ENCODE measurements at places on chromosomes 16 and 17. TPM values are rescaled to one million over a fixed set of nuclear protein-coding genes. Genes with fewer than 3 reads are reported as not detected.

Gene SHBG
- total RNA-seq, result not detected

Gene IL21R
- under 0.01 TPM for total RNA-seq

GRCh38 chr16:72927199-72928089, 120.5 kb downstream of the ZFHX3 start:
- DNase-seq, result peak; percentile 92

DNA sequence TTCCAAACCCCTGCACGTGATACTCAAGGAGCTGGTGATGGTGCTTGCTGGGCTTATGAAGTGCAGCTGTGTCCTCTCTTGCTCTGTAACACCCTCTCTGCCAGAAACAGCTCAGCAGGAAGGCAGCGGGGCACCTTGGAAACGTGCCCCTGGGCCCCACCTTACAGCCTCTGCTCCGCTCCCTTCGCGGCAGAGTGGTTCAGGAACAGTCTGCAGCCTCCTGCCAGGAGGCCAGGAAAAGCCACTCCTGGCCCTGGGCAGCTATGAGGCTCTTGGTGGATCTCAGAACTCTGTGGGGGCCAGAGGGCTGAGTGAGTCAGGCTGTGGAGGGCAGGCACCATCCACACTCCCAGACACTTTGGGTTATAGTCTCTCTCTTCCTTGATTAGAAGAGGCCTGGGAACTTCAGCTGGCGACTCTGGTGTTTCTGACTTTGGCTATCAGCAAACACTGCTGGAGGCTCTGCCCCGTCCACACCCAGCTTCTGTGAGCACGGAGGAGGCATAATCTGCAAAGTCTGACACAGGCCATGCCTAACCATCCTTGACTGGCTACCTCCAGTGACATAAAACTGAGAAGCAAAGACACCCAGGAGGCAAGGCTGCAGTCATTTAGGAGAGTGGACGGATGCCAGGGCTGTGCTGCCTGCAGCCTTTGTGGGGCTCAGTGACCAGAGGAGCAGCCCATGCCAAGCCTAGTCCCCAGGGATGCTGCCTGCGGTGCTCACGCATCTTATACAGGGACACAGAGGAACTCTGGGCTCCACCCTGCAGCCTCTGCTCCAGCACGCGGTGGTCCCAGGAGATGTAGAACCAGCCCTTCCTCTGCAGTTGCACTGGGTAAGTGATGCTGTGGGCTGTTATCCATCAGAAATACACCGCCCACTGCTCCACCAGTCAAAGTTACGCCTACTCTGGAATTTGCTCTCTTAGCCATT, 65.3 kb downstream of the METRNL start:
- DNase-seq, result no peak

Gene ENKD1
- total RNA-seq, result 22.8 TPM

GRCh38 chr16:56600398-56600999, 7.9 kb upstream of the MT2A start:
- DNase-seq, result peak; percentile 30

Gene ADAD2
- 0.35 TPM for total RNA-seq

GRCh38 chr16:29903590-29903989, 3.3 kb downstream of the ASPHD1 start:
- DNase-seq, result no peak

Gene GSDMA
- not detected for total RNA-seq

DNA sequence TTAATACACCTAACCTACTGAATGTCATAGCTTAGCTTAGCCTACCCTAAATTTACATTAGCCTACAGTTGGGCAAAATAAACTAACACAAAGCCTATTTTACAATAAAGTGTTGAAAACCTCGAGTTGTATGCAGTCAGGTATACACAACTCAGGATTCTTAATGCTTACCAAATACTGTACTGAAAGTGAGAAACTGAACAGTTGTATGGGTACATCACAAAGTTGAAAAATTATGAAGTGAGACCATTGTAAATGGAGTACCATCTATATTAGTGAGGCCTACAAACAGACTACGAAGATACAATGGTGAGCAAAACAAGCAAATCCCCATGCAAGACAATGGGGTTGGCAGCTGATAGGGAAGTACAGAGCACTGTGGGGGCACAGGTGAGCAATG, 79.7 kb downstream of the VAT1L start:
- DNase-seq, result no peak

GRCh38 chr16:81740169-81740568, 38.9 kb upstream of the PLCG2 start:
- no peak for DNase-seq

Gene PLEKHH3
- total RNA-seq, result 14.2 TPM

DNA sequence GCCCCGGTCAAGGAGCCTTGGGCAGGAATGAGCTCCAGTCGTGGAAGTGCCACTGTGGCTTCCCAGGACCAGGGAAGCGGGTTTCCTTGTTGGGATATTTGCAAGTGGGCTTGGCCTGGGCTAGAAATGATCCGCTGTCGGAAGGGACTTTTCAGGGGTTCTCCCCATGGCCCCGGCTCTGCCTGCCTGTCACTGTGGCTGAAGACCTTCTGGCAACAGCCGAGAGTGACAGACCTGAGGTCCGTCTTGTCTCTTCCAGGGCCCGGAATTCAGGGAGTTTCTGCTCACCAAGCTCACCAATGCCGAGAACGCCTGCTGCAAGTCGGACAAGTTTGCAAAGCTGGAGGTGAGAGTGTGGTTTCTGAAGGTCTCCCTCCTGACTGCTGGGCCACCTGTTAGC, 57.7 kb downstream of the OR1D5 start:
- DNase-seq, result no peak

DNA sequence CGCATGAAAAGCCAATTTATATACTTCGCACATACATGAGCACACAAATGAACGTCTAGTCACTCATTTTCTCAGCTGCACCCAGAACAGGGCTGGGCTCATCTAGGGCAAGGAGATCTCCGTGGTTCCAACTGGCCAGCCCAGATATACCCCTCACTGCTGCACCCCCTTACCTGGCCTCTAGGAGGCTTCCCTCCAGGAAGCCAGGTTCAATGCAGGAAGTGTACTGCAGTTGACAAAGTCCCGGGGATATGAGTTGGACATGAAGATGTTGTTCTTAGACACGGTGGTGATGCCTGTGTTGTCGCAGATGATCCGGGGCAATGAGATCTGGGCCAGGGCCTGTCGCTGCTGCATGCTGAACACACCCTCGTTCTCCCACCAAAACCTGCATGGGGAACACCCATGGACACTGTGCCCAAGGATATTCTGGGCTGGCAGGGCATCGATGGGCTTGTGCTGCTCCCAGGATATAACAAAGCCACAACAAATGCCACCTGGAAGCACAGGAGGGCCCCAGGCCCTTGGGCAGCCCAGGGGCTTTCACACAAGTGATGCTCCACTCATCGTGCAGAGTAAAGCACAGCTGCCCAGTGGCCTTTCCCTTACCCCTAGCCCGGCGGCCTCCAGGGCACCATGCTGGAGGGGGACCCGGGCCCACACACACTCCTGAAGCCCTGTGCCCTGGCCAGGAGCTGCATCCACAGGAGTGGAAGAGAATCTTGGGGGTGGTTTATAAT, 10.1 kb downstream of the MPO start:
- no peak for DNase-seq

GRCh38 chr16:50093607-50094539, 28.1 kb downstream of the HEATR3 start:
- no peak for DNase-seq

Gene CNTD1
- 0.05 TPM for total RNA-seq

GRCh38 chr17:69325518-69326376, 1.2 kb downstream of the ABCA5 start:
- DNase-seq, result no peak

Gene WFIKKN1
- not detected for total RNA-seq

- peak; percentile 75 for DNase-seq
Measured at GRCh38 chr16:11303405-11304138, 22.4 kb upstream of the PRM1 start.

DNA sequence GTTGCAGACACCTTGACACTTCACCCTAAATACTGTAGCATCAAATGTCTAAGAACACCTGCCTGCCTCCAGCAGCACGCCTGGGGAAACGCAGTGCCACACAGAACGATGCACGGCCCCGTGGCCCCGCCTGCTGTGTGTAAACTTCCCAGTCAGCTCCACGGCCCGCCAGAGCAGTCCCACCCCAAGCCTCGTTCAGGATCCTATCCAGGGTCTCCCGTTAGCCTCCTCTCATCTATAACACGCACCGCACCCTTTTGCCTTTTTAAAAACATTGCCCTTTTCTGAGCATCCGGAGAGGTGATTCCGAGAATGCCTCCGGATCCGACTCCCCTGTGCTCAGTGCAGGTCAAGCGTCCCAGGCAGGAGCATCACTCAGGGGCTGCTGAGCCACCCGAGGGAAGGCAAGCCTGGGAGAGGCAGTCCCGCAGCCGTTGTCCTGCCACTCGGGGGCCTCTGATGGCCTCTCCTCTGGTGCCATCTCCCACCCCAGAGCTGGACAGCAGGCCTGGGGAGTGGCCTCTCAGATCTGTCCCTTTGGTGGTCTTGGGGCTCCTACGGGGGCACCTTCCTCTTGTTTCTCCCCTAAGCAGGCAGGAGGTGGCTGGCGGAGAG, 37.9 kb upstream of the SLC38A10 start:
- no peak for DNase-seq

Gene FBXO39
- not detected for total RNA-seq

Gene IL34
- 0.60 TPM for total RNA-seq

Gene GFAP
- 8.2 TPM for total RNA-seq

GRCh38 chr17:66255112-66255511, 25.9 kb upstream of the APOH start:
- peak; percentile 80 for DNase-seq

DNA sequence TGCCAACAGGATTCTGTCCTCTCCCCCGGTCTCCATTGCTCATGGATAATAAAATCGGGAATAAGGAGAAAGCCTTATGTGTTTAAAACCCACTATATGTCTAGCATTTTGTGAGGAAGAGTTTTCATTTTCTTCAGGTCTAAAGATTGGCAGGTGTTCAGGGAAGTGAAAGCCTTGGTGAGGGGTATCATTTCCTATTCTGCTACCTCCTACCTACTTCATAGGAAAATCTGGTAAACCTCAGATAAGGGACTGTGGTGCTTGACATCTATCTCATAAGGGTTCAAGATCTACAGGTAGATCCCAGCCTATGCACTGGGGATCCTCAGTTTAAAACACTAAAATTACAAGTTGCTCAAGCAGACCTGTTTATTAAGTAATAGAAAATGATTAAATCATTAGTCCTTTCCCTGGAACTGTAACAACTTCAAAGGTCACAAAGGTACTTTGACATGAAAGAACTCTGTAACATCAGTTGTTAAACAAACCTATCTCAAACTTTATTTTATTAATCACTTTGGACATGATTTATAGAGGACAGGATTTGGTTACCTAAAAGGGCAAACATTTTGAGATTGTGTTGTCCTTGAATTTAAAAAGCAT, 6.5 kb downstream of the MOSMO start:
- DNase-seq, result no peak

- no peak for DNase-seq
Measured at GRCh38 chr16:12453832-12454231, 349.9 kb downstream of the CPPED1 start.

Gene NLE1
- total RNA-seq, result 18.2 TPM

Gene GDPD3
- 0.15 TPM for total RNA-seq

Gene TNFRSF17
- not detected for total RNA-seq

GRCh38 chr16:70151391-70151790, 22.2 kb upstream of the CLEC18C start:
- no peak for DNase-seq

Gene RAB37
- 0.20 TPM for total RNA-seq

DNA sequence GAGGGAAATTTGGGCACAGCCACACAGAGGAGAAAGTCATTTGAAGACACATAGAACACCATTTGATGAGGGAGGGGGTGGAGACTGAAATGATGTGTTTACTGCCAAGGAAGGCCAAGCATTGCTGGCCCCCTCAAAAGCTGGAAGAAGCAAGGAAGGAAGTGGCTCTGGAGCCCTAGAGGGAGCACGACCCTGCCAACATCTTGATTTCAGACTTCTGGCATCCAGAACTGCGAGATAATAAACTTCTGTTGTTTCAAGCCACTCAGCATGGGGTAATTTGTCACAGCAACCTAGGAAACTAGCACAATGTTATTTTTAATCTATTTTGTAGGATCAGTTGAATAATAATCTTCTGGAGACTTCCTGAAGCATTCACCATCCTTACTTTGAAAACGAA, 314.8 kb upstream of the GOT2 start:
- no peak for DNase-seq

- peak; percentile 87 for DNase-seq
Measured at GRCh38 chr16:11955713-11956123, 9.3 kb upstream of the TNFRSF17 start.

Gene CAPNS2
- total RNA-seq, result 0.17 TPM

GRCh38 chr17:50531428-50532025, 1.0 kb upstream of the EPN3 start:
- DNase-seq, result no peak

GRCh38 chr16:31268033-31268365, 8.2 kb downstream of the ITGAM start:
- DNase-seq, result no peak

GRCh38 chr17:71342737-71343136, 778.1 kb upstream of the SOX9 start:
- no peak for DNase-seq

GRCh38 chr17:68533887-68534694, 21.9 kb downstream of the PRKAR1A start:
- DNase-seq, result peak; percentile 56

DNA sequence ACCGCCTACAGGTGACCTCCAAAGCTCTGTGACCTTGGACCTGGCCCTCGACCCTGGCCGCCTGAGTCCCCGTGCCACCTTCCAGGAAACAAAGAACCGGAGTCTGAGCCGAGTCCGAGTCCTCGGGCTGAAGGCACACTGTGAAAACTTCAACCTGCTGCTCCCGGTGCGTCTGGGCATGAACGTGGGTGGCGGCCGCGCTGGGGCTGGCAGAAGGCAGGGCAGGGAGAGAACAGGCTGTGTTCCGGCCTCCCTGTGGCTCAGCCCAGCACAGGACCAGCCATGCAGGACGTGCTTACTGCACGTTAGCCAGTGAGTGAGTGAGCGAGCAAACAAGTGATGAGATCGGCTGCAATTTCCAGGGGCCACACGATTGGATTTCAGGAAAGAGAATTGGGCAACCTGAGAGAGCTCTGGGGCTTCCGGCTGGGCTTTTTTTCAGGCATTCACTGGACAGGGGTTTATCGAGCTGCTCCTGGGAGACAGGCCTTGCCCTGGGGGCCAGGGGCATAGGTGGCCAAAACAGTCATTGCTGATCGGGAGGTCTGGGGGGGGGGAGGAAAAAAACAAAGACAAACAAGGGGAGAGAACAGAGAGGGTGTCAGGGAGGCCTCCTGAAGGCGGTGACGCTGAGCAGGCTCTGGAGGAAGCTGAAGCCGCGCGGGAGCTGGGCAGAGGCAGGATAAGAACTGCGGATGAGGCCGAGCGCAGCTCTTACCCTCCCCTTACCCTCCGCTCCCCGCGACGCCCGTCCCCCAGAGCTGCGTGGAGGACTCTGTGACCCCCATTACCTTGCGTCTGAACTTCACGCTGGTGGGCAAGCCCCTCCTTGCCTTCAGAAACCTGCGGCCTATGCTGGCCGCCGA, 16.9 kb downstream of the ITGAX start:
- peak; percentile 13 for DNase-seq
